ENCODE measurements at places on chromosomes 13 and 19.

DNA sequence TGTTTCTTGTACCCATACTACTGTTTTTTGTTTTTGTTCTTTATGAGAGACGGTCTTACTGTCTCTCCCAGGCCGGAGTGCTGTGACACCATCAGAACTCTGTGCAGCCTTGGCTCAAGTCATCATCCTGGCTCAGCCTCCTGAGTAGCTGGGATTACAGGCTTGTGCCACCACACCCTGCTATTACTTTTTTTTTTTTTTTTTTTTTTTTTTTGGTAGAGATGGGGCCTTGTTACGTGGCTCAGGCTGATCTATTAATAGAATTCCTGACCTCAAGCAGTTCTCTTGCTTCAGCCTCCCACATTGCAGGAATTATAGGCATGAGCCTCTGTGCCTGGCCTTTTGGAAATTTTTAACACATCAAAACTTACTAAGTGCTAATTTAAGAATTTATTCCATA is 2.9 kb upstream of the ZNF304 start:
- peak; percentile 15 for DNase-seq

- DNase-seq = no peak
Measured at GRCh38 chr13:28347456-28348371, 147.2 kb downstream of the FLT1 start.

GRCh38 chr19:33503433-33504057 is 18.0 kb downstream of the PEPD start:
- DNase-seq = no peak

- DNase-seq = no peak
Measured at GRCh38 chr19:46911456-46911855, 50.7 kb downstream of the ARHGAP35 start.

- DNase-seq = no peak
Measured at GRCh38 chr19:40717325-40717879, 490 bp downstream of the ITPKC start.

DNA sequence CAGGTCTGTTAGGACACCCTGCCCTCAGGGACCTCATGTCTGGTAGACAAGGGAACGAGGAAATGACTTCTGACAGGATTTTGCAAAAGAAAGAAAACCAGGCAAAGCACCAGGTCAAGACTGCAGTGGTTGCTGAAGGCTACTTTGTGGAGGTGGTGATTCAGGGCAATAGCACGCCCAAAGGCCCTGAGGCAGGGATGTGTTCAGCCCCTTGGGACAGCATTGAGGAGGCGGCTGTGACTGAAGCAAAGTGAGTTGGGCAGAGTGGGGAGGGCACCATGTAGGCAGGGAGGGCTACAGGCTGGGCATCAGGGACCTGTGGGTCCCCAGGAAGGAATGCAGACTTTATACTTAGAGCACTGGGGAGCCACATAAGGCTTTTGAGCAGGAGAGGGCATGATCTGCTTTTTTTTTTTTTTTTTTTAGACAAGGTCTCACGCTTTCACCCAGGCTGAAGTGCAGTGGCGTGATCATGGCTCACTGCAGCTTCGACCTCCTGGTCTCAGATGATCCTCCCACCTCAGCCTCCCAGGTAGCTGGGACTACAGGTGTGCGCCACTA is 10.8 kb upstream of the HOMER3 start:
- peak; percentile 99 for DNase-seq

GRCh38 chr19:10344780-10345179 is 5.4 kb upstream of the ICAM3 start:
- no peak for DNase-seq

DNA sequence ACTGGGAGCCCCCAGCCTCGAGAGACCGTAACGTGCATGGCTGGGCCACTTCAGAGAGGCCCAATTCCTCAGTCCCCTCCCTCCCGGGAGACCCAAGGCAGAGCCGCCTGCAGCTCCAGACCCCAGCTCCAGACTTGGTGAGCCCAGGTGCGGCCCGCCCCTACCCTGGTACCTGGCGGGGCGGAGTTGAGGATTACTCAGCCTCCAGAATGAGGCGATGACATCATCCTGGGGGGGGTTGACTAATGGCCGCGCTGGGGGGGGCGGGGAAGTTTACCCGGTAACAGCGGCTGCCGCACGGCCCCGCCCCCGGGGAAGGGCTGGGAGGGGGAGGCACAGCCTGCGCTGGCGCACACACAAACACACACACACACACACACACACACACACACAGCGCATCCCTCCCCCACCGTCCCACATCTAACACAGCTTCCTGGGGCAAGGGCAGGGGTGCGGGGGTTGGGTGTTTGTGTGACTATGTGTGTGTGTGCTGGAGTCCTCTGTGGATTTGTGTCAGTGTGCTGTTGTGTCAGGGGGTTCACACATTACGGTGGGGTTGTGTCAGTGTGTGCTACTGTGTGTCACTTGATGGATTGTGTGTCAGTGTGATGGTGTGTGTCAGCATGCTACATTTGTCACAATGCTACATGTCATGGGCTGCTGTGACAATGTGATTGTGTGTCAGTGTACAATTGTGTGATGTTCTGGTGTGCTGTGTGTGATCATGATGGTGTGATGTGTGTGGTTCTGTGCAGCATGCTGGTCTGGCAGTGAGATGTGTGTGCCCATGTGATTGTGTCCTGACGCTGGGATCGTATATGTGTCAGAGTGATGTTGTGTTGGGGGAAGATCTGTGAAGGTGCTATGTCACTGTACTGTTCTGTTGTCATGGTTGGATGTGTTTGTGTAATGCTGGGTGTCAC is 10.3 kb upstream of the BBC3 start:
- peak; percentile 75 for DNase-seq

DNA sequence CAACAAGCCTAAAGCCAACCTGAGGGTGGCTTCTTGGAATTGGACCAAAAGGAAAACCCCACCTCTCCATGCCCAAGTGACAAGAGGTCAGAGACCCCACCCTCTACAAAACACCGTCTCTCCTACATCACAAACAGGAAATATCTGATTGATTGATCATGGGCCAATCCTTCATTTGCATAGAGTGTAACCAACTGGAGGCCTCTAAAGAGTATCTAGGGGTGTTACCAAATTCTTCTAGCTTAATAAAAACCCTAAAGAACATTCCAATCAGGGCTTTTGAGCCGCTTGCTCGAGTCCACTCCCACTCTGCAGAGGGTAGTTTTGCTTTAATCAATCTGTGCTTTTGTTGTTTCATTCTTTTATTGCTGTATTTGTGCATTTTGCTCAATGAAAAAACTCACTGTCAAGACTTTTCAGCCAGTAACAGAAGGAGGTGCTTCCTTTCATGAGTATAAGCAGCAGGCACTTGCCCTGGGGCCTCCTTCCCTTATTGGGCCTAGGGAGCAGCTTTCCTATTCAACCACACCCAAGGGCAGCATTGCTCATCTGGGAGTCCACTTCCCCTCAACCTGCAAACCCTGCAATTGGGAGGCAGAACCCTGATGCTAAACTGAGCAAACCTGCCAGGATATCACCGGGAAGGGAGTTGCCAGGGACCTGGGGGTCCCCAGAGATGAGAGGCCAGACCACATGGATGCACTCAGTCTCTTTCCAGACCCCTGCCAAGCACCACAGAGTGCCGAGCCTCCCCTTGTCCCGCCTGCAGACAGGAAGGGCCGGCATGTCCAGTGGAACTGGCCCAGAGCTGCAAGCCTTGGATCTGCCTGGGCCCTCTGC is 154.3 kb upstream of the VSTM2B start:
- DNase-seq = no peak

DNA sequence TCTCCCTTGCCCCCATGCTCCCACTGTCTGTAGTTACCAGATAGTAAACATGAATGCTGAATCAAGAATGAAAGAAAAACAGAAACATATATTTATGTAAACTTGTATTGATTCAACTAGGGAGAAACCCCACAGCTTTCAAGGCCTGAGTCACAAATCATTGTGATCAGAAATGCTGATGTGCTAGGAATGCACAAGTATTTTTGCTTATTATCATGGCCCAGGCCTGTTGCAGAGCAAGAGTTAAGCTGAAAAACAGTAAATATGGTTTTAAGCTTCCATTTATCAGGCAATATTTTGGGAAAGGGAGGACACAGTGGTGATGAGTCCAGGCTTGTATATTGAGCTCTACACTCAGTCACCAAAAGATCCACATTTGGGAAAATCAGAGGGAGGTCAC is 669.6 kb downstream of the DIAPH3 start:
- DNase-seq = no peak

- DNase-seq = no peak
Measured at GRCh38 chr13:34765446-34766180, 176.5 kb upstream of the NBEA start.

DNA sequence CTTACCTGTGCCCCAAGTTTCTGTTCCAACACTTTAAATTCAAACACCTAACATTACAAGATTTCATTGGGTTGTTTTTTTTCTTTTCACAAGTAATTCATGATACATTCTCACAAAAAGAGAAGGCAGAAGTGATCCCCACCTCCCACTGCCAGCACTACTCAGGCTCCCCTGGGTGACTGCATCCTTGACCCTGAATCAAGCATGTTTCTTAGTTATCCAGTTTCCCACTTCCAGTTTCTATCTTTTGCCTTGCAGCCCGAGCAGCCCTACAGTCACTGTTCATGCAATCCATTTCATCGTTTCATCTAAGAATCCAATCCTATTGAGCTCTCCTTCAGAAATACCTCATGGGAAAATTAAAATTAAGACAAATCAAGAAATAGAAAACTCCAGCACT is 61.4 kb downstream of the RNASEH2B start:
- no peak for DNase-seq

GRCh38 chr19:40400559-40400958 is 10.6 kb upstream of the HIPK4 start:
- no peak for DNase-seq

DNA sequence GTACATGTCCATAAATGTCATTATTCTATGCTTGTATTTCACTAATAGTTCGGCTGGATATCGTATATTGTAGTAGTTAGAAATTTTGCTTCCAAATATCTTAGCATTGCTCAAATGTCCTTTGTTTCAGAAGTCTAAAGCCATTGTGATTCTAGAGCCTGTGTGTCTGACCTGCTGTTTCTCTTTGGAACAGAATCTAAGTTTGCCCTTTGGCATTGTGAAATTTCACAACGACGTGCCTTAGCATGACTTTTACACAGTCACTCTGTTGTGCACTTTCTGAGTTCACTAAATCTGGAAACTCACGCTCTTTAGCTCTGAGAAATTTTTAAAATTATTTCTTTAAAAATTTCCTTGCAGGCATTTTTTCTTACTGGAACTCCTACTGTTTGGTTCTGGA is 152.2 kb downstream of the TBC1D4 start:
- DNase-seq = peak; percentile 61

DNA sequence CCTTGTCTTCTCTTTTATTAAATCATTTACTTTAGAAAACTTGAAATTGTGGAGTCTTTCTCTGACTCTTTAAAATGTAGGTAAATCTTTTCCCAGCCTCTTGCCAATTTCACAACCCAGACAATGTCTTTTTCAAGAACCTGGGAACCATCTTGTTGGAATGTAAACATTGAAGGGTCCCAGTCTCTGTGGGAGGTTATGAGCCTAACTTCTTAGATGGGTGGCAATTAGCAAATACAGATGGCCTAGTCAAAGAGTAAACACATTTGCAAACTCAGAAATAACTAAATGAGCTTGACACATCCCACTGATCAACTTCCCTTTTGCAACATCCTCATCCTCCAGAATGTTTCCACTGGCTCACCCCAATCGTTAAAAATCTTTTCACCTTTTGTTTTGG is 721.0 kb downstream of the PCDH9 start:
- DNase-seq = no peak

GRCh38 chr19:31676271-31677004 is 327.2 kb upstream of the TSHZ3 start:
- no peak for DNase-seq

GRCh38 chr13:21176982-21177284 is 475 bp downstream of the MRPL57 start:
- DNase-seq = no peak

GRCh38 chr13:43786766-43787517 is at the start of gene ENOX1:
Gene ENOX1 (minus strand): TSS chr13:43786972.
- no peak for DNase-seq

DNA sequence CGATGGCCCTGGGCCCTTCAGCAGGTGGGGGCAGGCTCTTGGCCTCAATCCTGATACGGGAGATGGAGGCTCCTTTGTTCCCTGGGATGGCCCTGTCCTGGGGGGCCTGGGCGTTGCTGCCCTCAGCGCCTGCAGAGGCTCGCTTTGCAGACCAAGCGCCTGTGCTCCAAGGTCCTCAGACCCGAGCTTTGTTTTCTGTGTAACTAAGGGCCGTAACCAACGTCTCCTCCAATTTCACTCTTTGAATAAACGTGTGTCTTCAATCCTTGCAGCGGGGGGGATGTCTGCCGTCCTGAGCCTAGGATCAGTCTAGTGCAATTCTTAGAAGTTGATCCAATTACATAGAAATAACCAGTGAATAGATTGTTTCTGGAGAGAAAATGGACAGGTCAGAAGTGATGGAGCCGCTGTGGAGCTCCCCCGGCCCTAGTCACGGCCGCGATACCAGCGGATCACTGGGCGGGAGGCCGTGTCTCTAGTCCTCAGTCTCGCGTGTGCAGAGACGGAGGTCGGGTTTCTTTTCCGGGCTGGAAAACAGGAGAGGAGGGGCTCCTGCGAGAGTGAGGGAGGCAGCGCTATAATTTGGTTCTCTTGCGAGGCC is 5.3 kb downstream of the PTBP1 start:
- no peak for DNase-seq

DNA sequence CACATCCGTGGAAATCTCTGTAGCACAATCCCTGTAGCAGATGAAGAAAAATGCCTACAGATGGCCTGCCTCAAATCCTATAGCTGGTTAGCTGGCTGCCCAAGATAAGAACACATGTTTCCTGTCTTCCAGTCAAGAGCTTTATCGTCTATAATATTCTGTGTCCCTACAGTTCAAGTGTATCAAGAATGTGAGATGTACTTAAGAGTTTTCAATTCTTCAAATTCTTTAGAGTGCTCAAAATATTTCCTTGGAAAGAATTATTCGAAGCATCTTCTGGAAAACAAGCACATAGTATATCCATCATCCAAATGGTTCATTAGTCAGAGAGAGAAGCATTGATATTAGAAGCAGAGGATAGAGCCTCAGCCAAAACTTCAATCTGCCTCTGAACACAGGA is 239.8 kb downstream of the COG6 start:
- no peak for DNase-seq

- DNase-seq = peak; percentile 28
Measured at GRCh38 chr13:56378566-56378965, 762.2 kb upstream of the PRR20A start.

GRCh38 chr13:100443278-100443997 is 145.2 kb downstream of the GGACT start:
- no peak for DNase-seq

- DNase-seq = peak; percentile 70
Measured at GRCh38 chr13:59774491-59774971, 389.2 kb downstream of the DIAPH3 start.

DNA sequence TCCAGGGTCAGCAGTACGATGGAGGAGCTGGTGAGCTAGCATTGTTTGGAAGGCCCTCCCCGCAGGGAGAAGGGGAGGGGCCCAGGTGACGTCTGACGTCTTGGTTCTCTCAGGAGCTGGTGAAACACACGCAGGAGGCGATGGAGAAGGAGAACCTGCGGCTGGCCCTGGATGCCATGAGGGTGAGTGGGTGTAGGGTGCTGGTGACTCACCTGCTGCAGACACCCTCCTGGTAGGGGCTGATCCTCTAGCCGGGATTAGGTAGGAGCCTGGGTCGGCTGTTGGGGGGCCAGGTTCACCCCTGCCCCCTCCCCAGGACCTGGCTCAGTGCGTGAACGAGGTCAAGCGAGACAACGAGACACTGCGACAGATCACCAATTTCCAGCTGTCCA is 55.8 kb downstream of the VAV1 start:
- DNase-seq = peak; percentile 81
